HepG2 (cell line): ENCODE measurements at places on chromosomes 1 and 21. TPM values are rescaled to one million over a fixed set of nuclear protein-coding genes. Genes with fewer than 3 reads are reported as not detected.

Gene FABP3
- total RNA-seq = 0.24 and 0.46 TPM in 2 replicates

Gene CCDC181
- total RNA-seq = 0.07 TPM in 1 of 2 replicates, not detected in the other

Gene GRIK3
- total RNA-seq = not detected in 2 replicates

Gene GCSAML
- total RNA-seq = not detected in 2 replicates

Gene DMBX1
- total RNA-seq = not detected in 2 replicates

Gene FCMR
- total RNA-seq = not detected in 2 replicates

Gene LAMB3
- 0.10 and 0.24 TPM in 2 replicates for total RNA-seq

Gene DCDC2B
- not detected in 2 replicates for total RNA-seq

Gene NUF2
- 39.4 and 44.9 TPM in 2 replicates for total RNA-seq

Gene HIVEP3
- total RNA-seq = not detected in 2 replicates

Gene KCNJ9
- total RNA-seq = not detected in 2 replicates

Gene GBP6
- not detected in 2 replicates for total RNA-seq

Gene ANKRD34A
- 0.07 and 0.14 TPM in 2 replicates for total RNA-seq

Gene ANKRD65
- 28.3 and 30.1 TPM in 2 replicates for total RNA-seq

Gene SPATA6
- 1.8 and 3.3 TPM in 2 replicates for total RNA-seq
